ENCODE measurements at places on chromosomes 5 and 9. TPM values are rescaled to one million over a fixed set of nuclear protein-coding genes. Genes with fewer than 3 reads are reported as not detected.

The KCNV2 gene
- 0.19 TPM for polyA plus RNA-seq

The PCDHB6 gene
- polyA plus RNA-seq: 4.1 TPM

The EGFL7 gene
- polyA plus RNA-seq: 50.5 TPM

DNA sequence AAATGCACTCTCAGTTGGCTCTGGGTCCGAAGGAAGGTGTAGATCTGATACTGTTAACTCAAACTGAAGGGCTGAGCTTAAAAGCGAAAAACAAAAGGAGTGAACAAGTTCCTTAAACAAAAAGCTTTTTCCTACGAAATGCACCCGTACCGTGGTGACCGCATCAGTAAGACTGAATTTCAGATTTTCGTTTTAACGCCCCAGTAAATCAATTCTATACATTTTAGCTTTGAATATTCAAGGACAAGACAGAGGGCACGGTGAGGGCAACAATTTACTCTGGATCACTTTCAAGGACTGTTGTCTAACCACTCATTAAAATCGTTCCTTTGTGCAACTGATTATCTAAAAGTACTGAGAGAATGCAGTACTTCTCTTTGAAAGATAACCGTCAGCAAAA is 1.9 kb downstream of the HOMER1 start:
- DNase-seq: peak; percentile 47

- DNase-seq: no peak
Observed at GRCh38 chr5:56447232-56447631, 214.1 kb upstream of the ANKRD55 start.

DNA sequence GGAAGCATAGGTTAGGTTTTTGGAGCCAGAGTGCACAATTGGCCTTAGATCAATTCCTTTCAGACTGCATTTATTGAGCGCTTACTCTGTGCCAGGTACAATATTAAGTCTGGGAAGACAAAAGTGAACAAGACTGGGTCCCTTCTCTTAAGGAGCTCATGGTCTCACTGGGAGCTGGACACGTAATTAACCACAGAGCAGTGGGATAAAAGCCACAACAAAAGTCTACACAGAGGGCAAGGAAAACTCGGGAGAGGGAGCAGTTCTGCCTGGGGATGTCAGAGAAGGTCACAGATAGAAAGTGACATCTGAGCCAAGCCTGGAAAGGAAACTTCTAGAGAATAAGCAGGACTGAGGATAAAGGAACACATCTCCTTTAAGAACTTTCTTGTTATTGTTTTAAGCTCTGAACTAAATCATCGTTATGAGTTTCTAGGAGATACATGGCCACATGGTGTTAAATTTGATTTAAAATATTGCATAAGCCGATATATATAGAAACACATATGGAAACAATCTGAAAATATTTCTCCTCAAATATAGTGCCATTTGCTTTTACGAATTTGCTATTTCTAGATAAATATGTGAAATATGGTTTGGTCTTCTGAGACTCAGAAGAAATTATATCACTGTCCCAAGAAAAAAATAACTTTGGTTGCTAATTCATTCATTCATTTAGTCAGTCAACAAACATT is 40.1 kb upstream of the PDE8B start:
- no peak for DNase-seq

GRCh38 chr5:56039985-56040384 is 45.2 kb upstream of the IL6ST start:
- no peak for DNase-seq

DNA sequence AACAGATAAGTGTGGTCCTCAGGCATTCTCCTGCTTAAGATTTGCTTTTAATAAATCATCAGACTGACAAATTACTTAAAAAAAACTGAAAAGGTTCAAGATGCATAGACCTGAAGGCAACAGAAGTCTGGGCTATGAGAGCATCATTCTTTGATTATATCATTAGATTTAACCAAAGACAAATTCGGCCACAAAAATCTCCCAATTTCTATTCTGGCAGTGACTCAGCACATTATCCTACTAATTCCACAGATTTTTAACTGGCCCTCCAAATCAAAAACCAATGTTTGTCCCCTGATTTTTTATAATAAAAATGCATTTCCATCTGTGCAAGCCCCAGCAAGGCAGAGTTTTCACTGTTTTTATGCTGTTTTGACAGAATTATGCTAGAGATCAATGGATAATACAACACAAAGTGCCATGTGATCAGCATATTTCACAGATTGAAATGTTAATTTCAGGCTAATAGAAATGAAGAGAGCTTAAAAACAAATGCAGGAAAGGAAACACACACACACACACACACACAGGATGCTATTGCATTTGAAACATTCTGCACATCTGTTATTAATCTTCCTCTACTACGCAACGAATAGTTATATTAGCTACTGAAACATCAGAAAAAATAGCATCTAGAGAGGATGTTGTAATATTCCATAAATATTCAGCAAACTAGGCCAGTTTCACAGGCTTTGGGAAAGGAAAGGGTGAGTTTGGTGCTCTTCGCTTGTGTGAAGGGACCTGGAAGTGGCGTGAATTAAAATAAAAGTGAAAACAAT is 177.6 kb upstream of the ST8SIA4 start:
- DNase-seq: no peak

GRCh38 chr5:138243794-138244193 is 30.6 kb downstream of the GFRA3 start:
- DNase-seq: no peak

GRCh38 chr5:174572591-174572990 is 151.8 kb upstream of the MSX2 start:
- DNase-seq: no peak

DNA sequence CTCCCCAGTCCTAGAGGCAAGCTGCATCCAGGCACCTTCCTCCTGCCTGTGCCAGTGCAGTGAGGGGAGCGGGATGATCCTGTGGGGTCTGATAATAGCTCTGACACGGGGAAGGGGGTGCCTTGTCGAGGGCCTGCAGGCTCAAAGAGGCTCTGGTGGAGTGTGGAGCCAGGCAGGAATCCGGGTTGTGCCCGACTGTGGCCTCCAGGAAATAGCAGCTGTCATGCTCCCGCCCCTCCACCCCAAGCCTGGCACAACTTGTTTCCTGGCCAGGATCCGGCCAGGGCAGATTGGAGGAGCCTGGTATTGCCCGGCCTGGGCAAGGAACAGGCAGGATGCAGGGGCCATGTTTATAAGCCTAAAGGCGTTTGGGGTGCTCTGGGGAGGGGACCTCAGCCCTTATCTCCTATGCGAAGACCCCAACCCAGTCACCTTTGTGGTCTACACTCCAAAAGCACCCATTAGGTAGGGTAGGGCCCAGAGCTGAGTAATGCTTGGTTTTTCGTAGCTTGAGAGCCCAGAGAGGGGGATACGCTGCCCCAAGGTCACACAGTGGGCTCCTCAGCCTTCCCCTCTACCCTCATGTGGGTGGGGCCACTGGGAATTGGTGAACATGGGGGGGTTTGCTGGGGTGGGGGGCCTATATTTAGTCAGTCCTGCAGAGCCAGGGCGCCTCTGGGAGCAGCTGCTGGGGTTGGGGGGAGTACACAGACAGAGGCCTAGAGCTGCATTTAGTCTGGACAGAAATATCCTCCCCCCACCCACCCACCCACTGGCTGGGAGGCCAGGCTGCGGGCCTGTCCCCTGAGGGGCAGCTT is 12.2 kb downstream of the CXXC5 start:
- DNase-seq: no peak

DNA sequence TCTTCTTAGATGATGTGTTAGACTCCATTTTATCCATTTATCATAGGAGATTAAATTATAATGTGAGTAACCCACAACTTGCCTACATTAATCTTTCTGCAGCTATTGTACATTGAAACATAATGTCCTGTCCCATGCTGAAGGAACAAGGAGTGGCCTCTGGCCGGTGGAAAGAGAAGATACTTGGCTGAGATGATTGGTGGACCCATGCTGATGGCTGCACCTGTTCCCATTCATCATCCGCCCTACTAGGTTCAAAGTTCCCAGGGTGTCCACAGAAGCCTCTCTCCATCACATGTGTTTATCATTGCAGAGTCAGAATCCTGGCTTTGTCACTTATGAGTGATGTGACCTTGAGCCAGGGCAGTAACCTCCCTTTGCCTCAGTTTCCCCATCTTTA is 24.7 kb downstream of the FBXL7 start:
- no peak for DNase-seq

DNA sequence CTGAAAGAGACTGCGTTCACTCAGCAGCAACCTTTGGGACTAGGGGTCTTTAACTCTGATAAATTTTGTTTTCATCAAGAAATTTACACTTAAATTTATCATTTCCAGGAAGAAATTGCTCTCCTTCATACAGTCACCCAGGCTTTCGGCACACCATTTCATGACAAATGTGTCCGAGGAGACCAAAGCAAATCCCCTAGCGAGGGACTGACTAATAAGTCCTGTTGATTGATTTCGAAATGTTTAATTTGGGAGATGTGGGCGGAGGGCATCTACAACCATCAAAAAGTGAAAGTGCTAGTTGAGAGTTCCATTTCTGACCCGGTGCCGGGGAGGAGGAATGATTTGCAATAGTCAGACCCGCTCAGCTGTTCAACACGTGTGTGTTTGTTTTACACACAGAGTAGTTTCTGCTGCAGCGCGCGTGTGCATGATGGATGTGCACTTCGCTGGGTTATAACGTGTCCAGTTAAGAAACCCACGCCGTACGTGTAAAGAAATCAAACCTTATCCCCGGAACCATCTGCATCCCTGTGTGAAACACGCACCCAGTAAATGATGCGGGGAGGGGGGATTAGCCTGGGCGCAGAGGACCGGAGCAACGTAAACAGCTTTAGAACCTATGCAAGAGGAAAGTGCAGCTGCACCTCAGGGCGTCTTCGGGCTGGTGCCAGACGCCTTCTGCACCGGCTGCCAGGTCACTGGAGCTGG is 845 bp upstream of the NR4A3 start:
- DNase-seq: no peak

Data from left renal cortex interstitium (tissue), 4 donors.